ENCODE measurements at places on chromosomes 5 and 9.

DNA sequence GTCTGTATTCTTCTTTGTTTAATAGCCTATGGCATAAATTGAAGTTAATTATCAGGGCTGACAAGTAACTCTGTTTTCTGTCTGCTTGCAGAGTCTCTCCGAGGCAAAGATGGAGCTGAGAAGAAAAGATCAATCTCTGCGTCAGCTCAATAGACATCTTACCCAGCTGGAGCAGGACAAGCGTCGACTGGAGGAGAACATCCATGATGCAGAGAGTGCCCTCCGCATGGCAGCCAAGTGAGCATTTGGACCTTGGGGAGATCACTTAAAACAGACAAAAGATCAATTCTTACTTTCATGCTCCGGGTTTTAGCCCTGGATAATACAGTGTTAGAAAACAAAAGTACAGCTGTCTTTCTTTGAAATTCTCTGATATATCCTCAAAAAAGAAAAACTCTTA lies 293.8 kb downstream of the CCDC171 start:
- no peak for DNase-seq

- DNase-seq: no peak
Observed at GRCh38 chr5:68225911-68226545, 10.5 kb downstream of the PIK3R1 start.

DNA sequence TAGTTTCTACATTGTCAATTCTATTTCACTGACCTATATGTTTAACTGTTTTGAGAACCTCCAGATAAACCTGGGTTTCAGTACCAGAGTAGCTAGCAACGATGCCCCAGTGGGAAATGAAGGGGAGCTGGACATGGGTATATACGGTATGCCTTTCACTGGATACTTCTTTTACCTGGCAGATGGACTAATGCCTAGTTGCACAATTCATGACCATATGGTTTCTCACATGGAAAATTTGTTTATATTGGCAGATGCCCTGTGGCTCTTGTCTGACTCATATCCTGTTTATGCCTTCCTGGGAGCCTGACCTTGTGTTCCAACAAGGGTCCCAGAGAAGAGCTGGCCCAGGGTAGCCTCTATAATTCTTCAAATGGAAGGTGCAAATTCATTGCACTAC lies 144.1 kb downstream of the MAT2B start:
- DNase-seq: peak; percentile 77

DNA sequence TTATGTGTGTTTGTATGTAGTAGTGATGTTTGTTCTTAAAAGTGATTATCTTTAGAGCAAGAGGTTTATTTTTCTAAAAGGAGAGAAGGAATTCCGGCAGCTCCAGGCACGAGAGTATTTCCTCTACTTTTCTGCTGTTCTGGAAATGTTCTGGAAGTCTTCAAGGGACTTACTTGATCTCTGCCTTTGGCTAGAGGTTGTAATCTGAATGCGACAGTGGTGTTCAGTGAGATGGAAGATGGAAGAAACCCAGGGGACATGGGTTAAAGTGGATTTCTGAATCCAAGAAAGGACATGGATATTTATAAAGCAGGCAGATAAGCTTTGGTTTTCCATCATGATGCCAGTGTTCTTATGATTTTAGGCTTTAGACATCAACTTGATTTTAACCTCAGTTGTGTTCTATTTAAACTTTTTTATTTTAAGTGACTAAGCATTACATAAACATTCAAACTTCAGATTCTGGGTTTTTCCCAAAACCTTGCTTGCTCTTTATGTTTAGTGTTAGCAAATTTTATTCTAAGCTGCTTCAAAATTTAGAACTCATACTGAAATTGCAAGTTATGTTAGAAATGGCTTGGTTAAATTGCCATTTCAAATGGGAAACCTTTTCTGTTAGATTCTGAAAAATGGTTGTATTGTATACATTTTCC lies 3.6 kb downstream of the GPR21 start:
- DNase-seq: no peak

GRCh38 chr5:75192264-75192663 lies 44.4 kb downstream of the ANKRD31 start:
- DNase-seq: no peak

GRCh38 chr9:79644601-79645000 lies 72.8 kb downstream of the TLE4 start:
- DNase-seq: peak; percentile 53

DNA sequence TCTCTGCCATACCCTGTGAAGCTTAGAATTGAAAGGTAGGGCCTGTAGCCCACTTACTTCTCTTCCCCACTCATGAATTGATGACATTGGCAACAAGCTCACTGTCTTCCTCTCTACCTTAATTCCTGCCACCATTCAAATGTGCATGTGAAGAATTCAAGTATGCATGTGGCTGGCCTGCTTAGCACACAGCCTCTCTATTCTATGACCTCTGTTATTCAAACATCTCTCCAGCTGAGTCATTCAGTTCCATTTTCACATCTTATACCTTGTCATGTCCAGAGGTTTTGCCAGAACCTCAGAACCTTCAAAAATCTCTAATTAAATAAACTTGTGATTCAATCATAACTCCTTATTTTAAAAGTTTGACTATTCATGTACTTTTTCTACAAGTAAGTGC lies 114.7 kb upstream of the MAN2A1 start:
- DNase-seq: no peak

DNA sequence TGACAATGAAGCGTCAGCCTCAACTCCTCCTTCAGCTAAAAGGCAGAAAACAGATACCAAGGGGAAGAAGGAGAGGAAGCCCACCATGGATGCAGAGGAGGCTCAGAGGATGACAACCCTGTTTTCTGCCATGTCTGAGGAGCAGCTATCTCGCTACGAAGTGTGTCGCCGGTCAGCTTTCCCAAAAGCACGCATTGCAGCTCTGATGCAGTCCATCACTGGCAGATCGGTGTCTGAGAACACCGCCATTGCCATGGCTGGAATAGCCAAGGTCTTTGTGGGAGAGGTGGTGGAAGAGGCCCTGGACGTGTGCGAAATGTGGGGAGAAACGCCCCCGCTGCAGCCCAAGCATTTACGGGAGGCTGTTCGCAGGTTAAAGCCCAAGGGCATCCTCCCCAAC lies 968 bp downstream of the TAF11L11 start:
- DNase-seq: no peak

- DNase-seq: no peak
Observed at GRCh38 chr5:150022681-150023080, 22.1 kb downstream of the HMGXB3 start.

GRCh38 chr5:95219411-95219810 lies 65.5 kb downstream of the MCTP1 start:
- no peak for DNase-seq

GRCh38 chr5:170057311-170057710 lies 48.4 kb upstream of the FOXI1 start:
- no peak for DNase-seq

- DNase-seq: peak; percentile 75
Observed at GRCh38 chr5:143244990-143245389, 158.5 kb downstream of the NR3C1 start.

DNA sequence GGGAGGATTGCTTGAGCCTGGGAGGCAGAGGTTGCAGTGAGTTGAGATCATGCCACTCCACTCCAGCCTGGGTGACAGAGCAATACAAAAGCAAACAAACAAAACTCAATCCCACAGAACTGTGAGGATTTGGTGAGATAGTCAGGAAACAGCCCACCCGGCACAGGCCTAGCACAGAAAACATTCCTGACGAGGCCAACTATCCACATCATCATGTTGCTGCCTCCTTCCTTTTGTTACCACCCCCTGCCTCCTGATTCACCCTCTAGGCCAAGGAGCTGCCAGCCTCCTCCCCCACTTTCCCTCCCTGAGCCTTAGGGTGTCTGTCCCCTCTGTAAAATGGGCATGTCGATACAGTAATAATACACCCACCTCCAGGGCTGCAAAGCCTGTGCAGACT lies 39.0 kb downstream of the STK10 start:
- DNase-seq: peak; percentile 33

GRCh38 chr5:116395631-116396203 lies 178.9 kb downstream of the SEMA6A start:
- no peak for DNase-seq

DNA sequence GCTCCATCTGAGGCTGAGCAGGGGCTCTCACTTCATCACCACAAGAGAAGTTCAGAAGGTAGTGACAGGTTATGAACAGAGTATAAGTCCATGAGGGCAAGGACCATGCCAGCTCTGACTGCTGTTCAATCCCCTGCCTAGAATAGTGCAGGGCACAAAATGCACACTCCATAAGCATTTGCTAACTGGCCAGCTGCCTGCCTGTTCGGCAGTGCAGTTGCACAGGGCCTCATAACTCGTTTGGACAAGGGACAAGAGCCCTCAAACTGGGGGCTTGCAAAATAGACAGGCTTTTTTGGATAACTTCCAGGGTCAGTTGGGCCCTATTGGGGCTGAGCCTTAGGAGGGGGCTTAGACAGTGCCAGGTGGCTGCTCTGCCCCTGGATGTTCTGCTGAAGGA lies 21.1 kb downstream of the SPARC start:
- no peak for DNase-seq

GRCh38 chr5:64831996-64832395 lies 63.3 kb downstream of the CWC27 start:
- DNase-seq: no peak

GRCh38 chr5:32710550-32711361 lies at the start of gene NPR3:
NPR3 (plus strand) TSS chr5:32711321; CDS start chr5:32711777, 456 bp downstream.
- no peak for DNase-seq

DNA sequence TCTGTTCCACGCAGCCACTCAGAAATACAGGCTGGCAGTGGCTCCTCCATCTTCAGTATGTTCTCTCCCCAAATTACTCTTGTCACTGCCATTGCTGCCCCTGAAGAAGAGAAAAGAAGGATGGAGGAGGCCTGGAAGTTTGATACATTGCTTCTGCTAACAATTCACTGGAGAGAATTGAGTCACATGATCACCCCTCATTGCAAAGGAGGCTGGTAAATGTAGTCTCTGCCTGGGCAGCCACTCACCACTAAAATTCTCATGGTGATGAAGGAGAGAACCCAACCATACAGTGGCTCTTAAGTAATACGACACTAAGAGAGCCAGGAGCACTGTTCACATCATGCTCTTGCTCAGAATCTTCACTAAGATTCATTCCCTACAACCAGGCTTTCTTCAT lies 112.0 kb downstream of the DOCK8 start:
- DNase-seq: no peak

GRCh38 chr5:60274747-60275146 lies 381.2 kb upstream of the PDE4D start:
- DNase-seq: no peak

DNA sequence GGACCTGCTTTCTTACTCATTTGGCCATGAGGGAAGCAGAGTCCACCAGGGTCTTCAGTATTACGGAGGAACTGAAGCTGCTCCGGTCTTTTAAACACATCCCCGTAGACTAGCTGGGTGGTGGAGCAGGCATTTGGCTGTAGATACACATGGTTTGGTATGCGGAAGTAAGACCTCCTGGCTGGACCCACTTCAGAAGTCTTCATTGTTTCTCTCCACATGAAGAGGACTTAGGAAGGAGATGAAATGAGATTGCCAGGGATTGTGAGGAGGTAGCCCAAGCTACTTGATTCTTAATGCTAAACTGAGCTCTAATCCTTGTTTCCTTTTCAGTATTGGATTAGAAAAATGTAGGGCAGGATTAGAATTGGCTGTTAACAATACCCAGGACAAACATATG lies 32.9 kb downstream of the STXBP1 start:
- DNase-seq: no peak

- DNase-seq: no peak
Observed at GRCh38 chr5:107400328-107400727, 270.4 kb downstream of the EFNA5 start.

- DNase-seq: no peak
Observed at GRCh38 chr5:74482990-74483389, 157.5 kb downstream of the ENC1 start.

DNA sequence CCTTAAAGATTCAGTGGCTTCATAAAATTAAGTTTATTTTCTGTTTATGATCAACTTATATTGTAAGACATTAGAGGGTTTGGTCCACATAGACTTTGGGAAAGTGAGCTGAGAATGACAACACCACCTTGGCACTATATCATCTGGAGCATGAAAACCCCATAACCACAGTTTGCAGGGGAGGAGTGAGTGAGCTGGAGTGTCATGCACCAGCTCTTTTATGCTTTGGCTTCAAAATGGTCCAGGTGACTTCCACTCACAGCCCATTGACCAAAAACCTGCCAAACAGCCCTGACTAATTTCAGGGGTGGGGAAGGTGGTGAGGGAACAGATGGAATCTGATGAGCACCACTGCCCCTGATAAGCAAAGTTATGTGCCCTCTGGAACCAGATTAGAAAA lies 295.8 kb downstream of the DMRTA1 start:
- DNase-seq: peak; percentile 45

- DNase-seq: peak; percentile 64
Observed at GRCh38 chr9:72592502-72593403, 71.3 kb downstream of the TMC1 start.

GRCh38 chr9:127808347-127809001 lies 5.8 kb downstream of the FPGS start:
- no peak for DNase-seq

DNA sequence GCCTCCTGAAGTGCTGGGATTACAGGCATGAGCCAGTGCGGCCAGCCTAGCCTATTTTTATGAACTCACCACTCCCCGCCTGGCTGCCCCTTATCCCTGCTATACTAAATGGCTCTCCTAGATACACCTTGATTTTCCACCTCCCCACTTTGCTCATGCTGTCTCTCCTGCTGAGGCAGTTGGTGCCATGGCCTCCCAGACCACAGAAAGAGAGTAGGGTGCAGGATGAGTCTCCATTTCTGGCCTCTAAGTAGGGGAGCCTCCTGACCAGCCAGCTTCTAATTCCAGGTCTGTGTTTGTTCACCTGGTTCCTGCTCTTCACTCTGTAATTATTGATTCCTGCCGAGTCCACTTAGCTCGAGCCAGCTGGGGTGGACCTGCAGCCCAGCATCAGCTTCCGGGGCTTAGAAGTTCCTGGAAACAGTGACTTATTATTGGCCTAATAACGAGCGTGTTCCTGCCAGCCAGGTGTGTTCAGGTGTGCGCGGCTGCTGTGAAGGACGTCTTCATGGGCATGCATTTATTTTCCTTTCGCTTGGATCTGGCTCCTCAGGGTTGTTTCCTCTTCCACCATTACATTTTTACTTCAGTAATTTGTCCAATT lies 34.0 kb downstream of the ZNF618 start:
- DNase-seq: no peak

- DNase-seq: no peak
Observed at GRCh38 chr5:44797841-44798240, 10.9 kb upstream of the MRPS30 start.

- peak; percentile 16 for DNase-seq
Observed at GRCh38 chr9:105632807-105633206, 29.4 kb upstream of the TAL2 start.

- DNase-seq: peak; percentile 81
Observed at GRCh38 chr9:111805830-111806241, 11.1 kb upstream of the SHOC1 start.
